ENCODE measurements at places on chromosomes 16 and 17. TPM values are rescaled to one million over a fixed set of nuclear protein-coding genes. Genes with fewer than 3 reads are reported as not detected.
A peak's percentile ranks its signal among the peaks of the same experiment; 100 is the strongest.

GRCh38 chr16:57807252-57807967, 5.1 kb upstream of the KIFC3 start:
- DNase-seq: peak; percentile 38

GRCh38 chr17:17535957-17536356, 39.8 kb upstream of the RASD1 start:
- peak; percentile 87 for DNase-seq

DNA sequence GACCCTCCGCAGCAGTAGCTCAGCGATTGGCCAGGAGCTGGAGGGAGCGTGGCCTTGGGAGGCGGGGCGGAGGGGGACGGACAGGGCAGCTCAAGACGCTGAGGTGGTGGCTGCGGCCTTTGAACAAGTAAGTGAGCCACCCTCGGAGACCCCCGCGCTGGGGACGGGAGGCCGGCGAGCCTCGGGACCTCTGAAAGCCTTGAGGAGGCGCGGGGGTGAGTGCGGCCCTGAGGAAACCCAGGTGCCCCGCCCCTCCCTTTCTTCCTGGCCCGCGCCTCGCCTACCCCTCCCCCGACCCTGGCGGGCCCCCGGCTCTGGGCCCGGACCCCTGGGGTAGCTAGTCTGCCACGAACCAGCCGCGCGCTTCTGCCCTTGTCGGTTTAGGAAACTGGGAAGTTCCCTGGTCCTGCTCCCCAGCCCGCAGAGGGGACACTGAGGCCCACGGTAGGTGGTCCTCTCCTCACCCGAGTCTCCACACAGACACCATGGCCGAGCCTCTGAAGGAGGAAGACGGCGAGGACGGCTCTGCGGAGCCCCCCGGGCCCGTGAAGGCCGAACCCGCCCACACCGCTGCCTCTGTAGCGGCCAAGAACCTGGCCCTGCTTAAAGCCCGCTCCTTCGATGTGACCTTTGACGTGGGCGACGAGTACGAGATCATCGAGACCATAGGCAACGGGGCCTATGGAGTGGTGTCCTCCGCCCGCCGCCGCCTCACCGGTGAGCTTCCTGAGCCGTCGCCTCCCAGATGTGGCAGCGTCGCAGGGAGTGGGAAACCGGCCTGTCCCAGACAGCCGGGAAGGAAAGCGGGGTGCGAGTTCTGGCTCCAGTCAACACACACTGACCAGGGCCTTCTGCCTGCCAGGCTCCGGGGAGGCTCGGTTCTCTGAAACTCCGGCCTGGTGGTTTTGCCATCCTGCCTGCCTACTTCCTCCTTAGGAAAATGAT, at the start of gene MAPK7:
Gene MAPK7 (plus strand): TSS at position 83 of the 945 bp plus-strand sequence. CDS start 403 bp downstream, at position 486.
- DNase-seq: peak; percentile 55

GRCh38 chr16:10150906-10151305, 31.3 kb downstream of the GRIN2A start:
- no peak for DNase-seq

DNA sequence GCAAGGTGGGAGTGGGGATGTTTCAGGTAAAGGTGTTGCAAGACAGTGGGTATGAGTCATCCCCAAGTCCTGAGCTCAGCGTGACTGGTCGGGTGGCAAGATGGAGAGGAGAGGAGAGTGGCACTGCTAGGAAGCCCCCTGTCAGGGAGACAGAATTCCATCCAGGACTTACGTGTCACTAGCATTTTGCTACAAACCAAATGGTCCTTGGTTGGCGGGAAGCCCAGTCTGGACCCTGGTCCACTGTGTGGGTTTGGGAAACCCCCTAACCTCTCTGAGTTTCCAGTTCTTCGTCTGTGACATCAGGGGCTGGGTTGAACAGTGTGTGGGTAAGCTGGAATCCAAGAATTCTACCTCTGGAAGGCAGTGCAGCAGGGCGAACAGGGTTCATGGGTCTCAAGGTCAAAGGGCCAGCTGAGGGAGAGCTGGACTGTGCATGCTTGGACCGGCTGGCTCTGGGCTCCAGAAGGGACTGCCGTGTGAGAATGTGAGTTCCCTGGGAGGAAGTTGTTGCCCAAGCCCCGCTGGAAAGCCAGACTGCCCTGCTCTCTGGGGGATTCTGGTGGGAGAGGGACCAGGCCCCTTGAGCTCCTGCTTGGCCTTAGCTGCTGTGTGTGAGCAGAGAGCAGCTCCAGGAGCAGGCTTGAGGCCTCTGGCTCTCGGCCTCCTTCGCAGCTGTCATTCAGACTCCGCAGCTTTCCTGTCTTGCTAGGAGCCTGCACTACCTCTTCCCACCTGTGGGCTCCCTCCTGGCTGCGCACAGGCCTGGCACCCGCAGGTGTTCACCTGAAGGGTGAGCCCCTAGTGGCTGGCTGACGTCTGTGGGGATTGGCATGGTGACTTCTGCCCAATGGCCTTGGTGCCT, 84.6 kb downstream of the NT5M start:
- no peak for DNase-seq

GRCh38 chr17:36608794-36609497, 7.6 kb downstream of the MRM1 start:
- DNase-seq: peak; percentile 66

- DNase-seq: no peak
Observed at GRCh38 chr16:50183316-50183715, 30.2 kb downstream of the TENT4B start.

DNA sequence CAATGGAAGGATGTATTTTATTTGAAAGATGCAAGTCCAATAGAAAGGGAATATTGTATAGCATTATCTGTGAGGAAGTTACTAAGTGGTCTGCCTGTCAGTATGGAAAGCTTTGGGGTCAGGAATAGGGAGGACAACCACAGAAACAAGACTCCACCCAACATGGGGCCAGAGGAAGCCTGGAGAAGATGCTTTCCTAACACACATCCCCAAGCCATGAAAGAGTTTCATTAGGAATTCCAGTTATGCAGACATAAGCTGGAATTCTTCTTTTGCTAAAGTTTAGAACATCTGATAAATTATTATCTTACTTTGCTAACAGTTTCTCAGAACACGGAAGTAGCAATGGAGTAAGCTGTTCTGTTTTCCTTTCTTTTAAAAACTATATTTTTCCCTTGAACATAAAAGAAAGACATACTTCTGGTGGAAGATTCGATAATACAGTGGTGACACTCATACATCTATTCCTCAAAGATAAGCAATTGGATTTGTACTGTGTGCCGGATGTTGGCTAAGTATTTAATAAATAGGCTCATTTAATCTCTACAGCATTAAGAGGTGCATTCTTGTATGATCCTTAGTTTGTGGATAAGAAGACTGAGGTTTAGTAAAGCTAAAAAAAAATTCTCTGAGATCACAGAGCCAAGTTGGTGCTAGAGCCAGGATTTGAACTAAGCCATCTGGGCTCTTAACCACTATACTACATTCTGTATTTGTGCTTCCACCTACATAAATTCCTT, 51.0 kb upstream of the GAS7 start:
- no peak for DNase-seq

GRCh38 chr16:1141191-1141590, 11.7 kb upstream of the CACNA1H start:
- no peak for DNase-seq

- no peak for DNase-seq
Observed at GRCh38 chr16:75196836-75197235, 10.1 kb downstream of the CTRB2 start.

Gene PPM1E
- not detected for total RNA-seq

DNA sequence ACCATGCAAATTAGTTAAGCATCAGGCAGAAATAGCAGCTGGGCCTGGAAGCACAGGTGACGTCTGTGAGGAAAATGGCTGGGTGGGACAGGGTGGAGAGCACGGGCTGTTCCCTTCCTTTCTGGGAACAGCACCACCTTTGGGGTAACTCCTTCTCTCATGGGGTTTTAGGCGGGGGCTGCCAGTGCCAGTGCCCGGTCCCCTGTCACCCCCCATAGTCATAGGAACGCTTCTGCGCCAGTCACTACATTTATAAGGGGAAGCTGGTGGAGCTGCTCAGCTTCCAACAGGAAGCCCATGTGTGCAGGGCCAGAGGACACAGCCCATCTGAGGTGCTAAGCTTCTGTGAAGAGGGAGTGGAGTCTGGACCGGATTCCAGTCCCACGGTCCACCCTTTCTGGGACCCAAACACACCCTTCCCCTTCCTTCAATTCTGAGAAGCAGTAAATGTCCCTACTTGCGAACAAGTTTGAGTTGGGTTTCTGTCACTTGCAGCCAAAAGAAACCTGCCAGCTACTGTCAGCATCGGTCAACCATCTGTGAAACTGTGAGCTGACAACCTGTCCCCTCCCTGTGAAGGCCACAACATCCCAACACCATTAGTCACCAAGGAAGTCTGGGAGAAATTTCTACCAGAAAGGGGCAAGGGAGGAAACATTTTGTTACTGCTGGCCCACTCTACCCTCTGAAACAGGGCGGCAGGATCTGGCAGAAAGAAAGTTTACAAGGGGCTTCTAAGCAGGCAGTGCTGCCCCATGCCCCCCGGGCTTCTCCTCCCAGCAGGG, 86.0 kb upstream of the AMZ2 start:
- no peak for DNase-seq

Measured in psoas muscle (tissue), 8 donors.